ENCODE measurements at places on chromosomes 5 and 9.

GRCh38 chr9:36169708-36170107 lies 520 bp downstream of the CCIN start:
- no peak for DNase-seq

GRCh38 chr5:64688965-64689364 lies 1.3 kb upstream of the SHISAL2B start:
- DNase-seq, result no peak

DNA sequence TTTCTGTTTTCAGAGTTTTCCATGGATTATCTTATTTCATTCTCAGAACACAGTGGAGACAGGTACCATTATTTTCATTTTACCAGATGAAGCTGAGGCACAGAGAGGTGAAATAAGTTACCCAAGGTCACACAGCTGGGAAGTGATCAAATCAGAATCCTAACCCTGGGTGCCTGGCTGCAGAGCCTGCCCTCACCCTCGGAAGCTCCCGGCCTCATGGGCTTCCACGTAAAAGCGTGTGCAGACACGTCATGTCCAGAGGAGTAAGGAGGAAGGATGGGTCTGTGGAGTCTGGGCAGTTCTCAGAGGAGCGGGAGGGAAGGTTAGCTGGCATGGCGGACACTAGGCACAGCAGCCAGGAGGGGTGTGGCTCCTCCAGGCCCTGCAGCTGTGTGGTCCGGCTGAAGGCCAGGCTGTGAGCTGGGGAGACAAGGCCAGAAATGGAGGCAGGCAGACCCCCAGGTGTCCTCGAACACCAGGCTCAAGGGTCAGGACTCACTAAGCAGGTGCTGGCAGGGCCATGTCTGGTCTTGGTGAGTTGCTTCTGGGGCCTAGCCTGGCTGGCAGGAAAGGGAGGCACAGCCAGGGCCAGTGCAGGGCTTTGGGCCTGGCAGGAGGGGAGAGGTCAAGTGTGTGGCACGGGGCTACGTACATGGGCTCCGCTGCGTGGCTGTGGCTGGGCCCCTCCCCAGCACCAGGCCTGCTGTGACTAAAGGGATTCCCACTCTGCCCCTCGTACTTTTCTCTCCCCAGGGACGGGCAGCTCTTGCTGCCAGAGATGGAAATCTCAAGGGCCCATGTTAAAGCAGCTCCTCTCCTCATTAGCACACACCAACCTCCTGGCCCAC lies 5.6 kb downstream of the TBC1D9B start:
- no peak for DNase-seq

- DNase-seq, result no peak
Observed at GRCh38 chr5:136030956-136031611, 2.3 kb downstream of the TGFBI start.

- DNase-seq, result no peak
Observed at GRCh38 chr9:84620338-84620737, 49.2 kb upstream of the NTRK2 start.

DNA sequence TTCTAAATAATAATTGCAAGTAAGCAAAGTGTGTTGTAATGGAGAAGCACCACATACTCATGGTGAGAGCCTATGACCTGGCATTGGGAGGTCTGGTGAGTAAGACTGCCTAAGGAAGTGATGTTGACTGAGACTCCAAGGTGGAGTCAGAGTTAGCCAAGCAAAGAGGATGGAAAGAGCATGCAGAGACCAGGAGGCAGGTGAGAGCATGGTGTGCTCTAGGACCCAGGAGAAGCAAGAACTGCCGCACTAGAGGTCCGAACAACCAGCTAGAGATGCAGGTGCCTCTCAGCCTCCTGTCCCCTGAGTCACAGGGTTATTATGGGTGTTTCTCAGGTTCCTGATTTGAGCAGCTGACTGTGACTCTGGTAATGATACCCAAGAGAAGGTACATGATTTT lies 27.3 kb downstream of the ANP32B start:
- DNase-seq, result no peak

GRCh38 chr5:123436201-123436600 lies 13.0 kb upstream of the CEP120 start:
- no peak for DNase-seq

DNA sequence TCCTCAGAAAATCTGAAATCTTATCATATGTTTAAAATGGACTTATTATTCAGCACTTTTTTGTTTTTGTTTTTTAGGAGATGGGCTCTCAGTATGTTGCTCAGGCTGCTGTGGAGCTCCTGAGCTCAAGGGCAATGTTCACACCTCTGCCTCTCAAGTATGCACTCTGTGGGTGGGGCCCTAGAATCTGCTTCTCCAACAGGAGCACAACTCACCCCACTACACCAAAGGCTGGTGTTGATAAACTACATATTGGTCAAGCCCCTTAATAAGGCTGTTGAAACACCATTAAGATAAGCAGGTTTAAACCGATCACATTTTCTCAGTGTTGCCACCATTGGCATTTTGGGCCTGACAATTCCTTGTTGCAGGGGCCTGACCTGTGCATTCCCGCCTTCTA lies 131.6 kb downstream of the FANCC start:
- no peak for DNase-seq

DNA sequence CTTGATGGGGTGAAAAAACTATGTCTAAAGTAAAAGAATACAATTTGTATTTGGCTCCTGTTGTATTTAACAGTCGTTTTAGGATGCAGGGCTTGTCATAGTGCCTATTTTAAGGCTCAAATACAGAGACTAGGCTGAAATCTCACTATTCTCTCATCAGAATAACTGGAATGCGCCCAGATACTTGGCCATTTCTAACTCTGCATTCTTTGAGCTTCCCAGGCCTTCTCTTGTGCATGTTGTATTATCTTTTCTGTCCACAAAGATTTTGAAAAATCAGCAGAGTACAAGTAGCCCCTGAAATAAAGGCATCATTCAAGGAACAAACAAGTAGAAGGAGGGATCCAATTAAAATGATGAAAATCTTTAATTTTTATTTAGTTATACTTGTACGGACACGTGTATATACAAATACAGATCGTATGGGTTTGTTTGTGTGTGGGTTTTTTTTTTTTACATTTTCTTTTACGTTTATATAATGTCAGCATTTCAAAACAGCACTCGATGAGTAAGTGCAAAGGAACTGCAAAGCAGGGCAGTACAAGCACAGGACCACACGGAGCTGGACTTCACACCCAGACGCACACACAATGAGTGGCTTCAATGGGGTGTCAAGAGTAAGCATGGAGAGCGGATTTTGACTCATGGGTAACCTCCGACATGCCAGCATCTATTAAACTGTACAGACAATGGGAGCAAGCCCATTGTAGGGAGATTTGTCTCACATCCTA lies 294.0 kb downstream of the EFNA5 start:
- DNase-seq, result no peak

DNA sequence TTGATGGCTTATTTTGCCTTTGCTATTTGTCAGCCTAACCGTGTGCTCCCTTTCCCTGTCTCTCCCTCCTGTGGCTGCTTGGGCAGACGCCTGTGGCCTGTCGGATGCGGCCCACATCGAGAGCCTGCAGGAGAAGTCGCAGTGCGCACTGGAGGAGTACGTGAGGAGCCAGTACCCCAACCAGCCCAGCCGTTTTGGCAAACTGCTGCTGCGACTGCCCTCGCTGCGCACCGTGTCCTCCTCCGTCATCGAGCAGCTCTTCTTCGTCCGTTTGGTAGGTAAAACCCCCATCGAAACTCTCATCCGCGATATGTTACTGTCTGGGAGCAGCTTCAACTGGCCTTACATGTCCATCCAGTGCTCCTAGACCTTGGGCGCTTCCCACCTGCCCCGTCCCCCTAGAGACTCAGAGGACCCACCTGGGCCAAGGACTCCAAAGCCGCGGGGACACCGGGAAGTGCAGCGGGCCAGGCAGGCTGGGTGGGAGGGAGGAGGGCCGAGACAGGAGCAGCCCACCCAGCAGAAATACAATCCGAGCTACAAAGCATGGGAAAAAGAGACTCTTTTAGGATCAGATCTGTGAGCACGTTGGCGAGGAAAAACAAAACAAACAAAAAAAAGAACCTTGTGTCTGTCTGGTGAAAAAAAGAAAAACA lies 10.6 kb downstream of the NR2F1 start:
- DNase-seq, result no peak

All from NCI-H1417 treated with DMSO at 0.1 percent for 48 hours (cell line).